ENCODE measurements at places on chromosomes 5 and 9. TPM values are rescaled to one million over a fixed set of nuclear protein-coding genes. Genes with fewer than 3 reads are reported as not detected.

FOXD4L3 gene
- not detected for total RNA-seq

MTMR12 gene
- 26.9 TPM for total RNA-seq

DOCK8 gene
- total RNA-seq: 172 TPM

HNRNPA0 gene
- 11.7 TPM for total RNA-seq

WDR36 gene
- total RNA-seq: 25.7 TPM

LRRTM2 gene
- total RNA-seq: 3.9 TPM

SHC3 gene
- 0.70 TPM for total RNA-seq

EFNA5 gene
- 23.4 TPM for total RNA-seq

CLIC3 gene
- total RNA-seq: 4.9 TPM

ARHGEF39 gene
- 1.3 TPM for total RNA-seq

ANGPTL2 gene
- total RNA-seq: 92.2 TPM

COQ4 gene
- total RNA-seq: 32.9 TPM

ACTBL2 gene
- total RNA-seq: not detected

NMUR2 gene
- not detected for total RNA-seq

GPX8 gene
- 5.9 TPM for total RNA-seq

FAM151B gene
- 4.0 TPM for total RNA-seq

MZB1 gene
- total RNA-seq: 273 TPM

SPINK7 gene
- not detected for total RNA-seq

NIPBL gene
- 82.1 TPM for total RNA-seq

NR5A1 gene
- total RNA-seq: 148 TPM

PCDHB2 gene
- total RNA-seq: 1.8 TPM

MSH3 gene
- 13.6 TPM for total RNA-seq

C7 gene
- total RNA-seq: 621 TPM

AJM1 gene
- total RNA-seq: 3.4 TPM

KCNN2 gene
- 0.27 TPM for total RNA-seq

COX7C gene
- 308 TPM for total RNA-seq

PTGES gene
- total RNA-seq: 2.5 TPM

PCDHB13 gene
- total RNA-seq: 3.6 TPM

LCN9 gene
- not detected for total RNA-seq

TAF11L5 gene
- total RNA-seq: not detected

PPP3R2 gene
- not detected for total RNA-seq

OCLN gene
- total RNA-seq: 3.0 TPM

TUT7 gene
- 77.7 TPM for total RNA-seq

THBS4 gene
- 0.97 TPM for total RNA-seq

ESM1 gene
- total RNA-seq: 1.4 TPM

GABRA1 gene
- not detected for total RNA-seq

CDKN2B gene
- total RNA-seq: 10.8 TPM

SLCO6A1 gene
- total RNA-seq: not detected

PRRT1B gene
- total RNA-seq: not detected

GHR gene
- 11.5 TPM for total RNA-seq

NRG2 gene
- 3.5 TPM for total RNA-seq

MEIKIN gene
- not detected for total RNA-seq

TSSK1B gene
- total RNA-seq: not detected

TTF1 gene
- total RNA-seq: 12.7 TPM

FAM221B gene
- total RNA-seq: not detected

PCDHGA6 gene
- total RNA-seq: 3.9 TPM

TEK gene
- total RNA-seq: 27.0 TPM

PCDHB10 gene
- 0.79 TPM for total RNA-seq

ADCY2 gene
- total RNA-seq: 0.17 TPM

WNK2 gene
- total RNA-seq: 8.7 TPM

DRD1 gene
- not detected for total RNA-seq
